GM23338 (cell line): ENCODE measurements at places on chromosomes 7 and 10. TPM values are rescaled to one million over a fixed set of nuclear protein-coding genes. Genes with fewer than 3 reads are reported as not detected.

The SLC26A3 gene
- total RNA-seq, result not detected in 2 replicates

The PRKCQ gene
- total RNA-seq, result 27.5 and 28.5 TPM in 2 replicates

The HOXA6 gene
- not detected in 2 replicates for total RNA-seq

The MCU gene
- total RNA-seq, result 54.6 and 68.2 TPM in 2 replicates

The NKX6-2 gene
- 0.24 TPM in 1 of 2 replicates, not detected in the other for total RNA-seq

The SLC26A4 gene
- 0.07 TPM in 1 of 2 replicates, not detected in the other for total RNA-seq

The NKX1-2 gene
- total RNA-seq, result 37.0 and 39.4 TPM in 2 replicates

The TBATA gene
- not detected in 2 replicates for total RNA-seq

The PHKG1 gene
- not detected in 2 replicates for total RNA-seq

The APBB1IP gene
- 0.14 TPM in 1 of 2 replicates, not detected in the other for total RNA-seq

The WDR86 gene
- 29.0 and 59.1 TPM in 2 replicates for total RNA-seq

The IFIT1B gene
- total RNA-seq, result not detected in 2 replicates

The ABCC2 gene
- 0.45 and 1.0 TPM in 2 replicates for total RNA-seq

The GFRA1 gene
- 2.5 and 2.8 TPM in 2 replicates for total RNA-seq

The ICA1 gene
- total RNA-seq, result 37.3 and 45.2 TPM in 2 replicates

The AKR1C1 gene
- 2.9 and 5.1 TPM in 2 replicates for total RNA-seq

The UTF1 gene
- total RNA-seq, result 7.7 and 12.2 TPM in 2 replicates

The GIMAP4 gene
- not detected in 2 replicates for total RNA-seq

The LIPN gene
- total RNA-seq, result not detected in 2 replicates

The DBNL gene
- 44.7 and 49.4 TPM in 2 replicates for total RNA-seq

The COL13A1 gene
- 7.1 and 8.6 TPM in 2 replicates for total RNA-seq

The GOLGA7B gene
- 0.14 and 0.16 TPM in 2 replicates for total RNA-seq
